Activated CD4-positive, alpha-beta T cell treated with anti-CD3 and anti-CD28 coated beads, Interleukin-2, amount 50 U/mL, for 16 hours (primary cell): ENCODE measurements at places on chromosomes 6 and 20.

- no peak for DNase-seq
Observed at GRCh38 chr20:9200620-9201019, 131.7 kb downstream of the PLCB4 start.

DNA sequence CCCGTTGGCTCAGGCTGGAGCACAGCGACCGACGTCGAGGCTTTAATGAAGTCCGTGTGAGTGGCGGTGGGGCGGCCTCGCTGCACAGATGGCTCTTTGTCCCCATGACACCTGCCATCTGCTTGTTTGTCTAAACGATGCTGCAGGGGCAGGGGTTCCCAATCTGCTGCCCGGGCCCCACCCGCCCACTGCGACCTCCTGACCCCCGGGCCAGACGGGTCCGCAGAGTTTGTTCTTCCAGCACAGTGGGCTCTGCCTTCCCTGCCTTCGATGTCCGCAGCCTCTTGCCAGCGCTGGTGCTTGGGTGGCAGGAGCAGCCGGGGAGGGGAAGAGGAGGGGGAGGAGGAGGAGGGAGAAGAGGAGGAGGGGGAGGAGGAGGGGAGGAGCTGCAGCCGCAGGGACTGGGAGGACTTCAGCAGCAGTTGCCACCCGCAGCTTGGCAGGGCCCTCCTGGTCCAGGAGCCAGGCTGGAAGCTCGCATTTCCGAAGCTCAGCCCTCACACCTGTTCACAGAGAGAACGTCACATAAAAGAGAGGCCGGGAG lies 210.0 kb downstream of the DLL1 start:
- DNase-seq = no peak

DNA sequence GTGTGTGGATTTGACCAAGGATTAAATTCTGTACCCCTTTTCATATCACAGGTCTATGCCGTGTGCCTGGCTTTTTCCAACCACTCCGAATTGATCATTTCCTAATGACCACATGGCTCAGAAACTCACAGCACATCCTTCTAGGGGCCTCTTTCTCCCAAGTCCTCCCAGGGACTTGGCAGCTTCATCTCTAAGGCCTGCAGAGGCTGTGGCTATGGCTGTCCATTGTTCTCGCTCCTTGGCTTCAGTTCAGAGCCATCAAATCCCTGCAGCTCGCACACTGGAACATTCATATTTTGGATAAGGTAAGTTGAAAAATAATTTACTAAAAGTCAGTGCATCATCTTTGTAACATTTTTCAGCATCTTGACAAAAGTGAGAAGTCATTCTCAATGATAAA lies 497.2 kb upstream of the CDH4 start:
- no peak for DNase-seq

DNA sequence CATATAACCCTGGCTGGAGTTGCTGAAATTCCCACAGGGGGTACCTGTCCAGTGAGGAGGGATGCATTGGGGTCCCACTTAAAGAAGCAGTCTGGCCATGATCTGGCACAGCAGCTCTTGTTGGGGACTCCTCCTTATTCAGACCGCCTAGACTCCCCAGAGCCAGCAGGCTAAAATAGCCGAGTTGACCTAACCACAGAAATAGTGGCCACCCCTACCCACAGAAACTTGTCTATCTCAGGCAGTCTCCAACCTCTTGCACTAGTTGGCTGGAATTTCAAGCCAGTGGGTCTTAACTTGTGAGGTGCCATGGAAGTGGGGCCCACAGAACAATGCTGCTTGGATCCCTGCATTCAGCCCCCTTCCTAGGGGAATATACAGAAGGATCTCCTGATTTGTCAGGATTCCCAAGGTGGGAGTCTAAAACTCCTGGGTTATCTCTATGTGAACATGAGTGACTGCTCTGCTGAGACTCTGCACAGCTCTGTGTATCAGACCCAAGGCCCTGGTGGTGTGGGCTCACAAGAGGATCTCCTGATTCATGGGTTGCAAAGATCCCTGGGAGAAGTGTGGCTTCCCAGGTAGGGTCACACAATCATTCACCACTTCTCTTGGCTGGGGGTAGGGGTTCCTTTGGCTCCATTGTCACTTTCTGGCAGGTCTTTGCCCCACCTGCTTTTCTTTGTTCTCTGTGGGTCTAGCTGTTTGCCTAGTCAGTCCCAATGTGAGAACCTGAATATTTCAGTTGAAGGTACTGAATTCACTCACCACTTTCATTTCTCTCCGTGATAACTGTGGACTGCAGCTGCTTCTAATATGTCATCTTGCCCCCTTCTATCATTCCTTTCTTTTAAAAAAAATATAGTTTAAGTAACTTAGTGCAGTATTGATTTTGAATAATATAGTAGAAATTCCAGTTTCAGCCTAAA lies 65.5 kb upstream of the CLVS2 start:
- DNase-seq = no peak

DNA sequence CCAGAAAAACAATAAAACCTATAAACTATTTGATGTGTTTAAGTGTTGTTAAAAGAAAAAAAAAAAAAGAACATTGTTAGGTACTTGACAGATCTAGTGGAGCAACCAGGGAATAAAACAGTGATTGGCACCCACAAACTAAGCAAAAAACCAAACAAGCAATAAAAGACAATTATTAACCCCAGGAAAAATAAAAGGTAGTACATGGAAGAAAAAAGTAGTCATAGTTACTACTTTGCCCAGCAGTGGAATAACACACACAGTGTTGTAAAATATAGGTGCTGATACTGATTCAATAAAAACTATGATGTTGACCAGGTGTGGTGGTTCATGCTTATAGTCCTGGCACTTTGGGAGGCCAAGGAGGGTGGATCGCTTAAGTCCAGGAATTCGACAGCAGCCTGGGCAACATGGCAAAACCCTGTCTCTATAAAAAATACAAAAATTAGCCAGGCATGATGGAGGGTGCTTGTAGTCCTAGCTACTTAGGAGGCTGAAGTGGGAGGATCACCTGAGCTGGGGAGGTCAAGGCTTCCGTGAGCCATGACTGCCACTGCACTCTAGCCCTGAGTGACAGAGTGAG lies 43.9 kb downstream of the PIGU start:
- DNase-seq = no peak

DNA sequence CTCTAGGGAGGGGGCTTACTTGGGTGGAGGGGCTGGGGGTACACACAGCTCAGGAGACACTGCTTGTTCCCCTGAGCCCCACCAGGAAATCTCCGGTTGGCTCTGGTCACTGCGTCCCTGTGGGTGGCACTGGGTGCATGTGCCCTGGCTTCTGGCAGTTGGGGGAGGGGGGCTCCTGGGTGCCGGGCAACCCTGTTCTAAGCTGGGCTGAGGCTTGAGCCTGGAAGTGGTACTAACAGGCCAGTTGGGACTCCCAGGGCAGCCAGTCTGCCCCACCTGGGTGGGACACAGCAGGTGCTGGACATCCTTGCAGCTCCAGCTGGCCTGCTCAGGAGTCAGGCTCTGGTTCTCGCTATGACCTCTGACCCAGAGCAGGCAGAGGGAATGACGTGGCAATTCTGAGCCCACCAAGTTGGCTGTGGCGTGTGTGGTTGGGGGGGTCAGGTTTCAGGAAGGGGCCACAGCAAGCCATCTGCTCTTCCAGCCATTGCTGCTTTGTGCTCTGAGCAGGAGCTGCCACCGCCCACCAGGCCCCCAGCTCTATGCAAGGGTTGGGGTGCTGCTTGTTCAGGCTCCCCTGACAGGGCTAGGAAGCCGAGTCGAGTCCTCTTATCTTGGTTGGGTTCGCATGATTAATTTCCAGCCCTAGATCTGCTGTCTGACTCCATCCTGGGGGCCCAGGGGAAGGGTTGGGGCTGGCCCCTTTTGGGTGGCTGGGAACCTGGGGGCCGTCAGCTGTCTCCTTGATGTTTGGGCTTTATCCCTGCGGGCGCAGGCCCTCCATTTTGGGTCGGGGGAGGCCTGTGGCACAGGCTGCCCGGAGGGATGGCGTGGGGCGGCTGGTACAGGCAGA lies 590 bp downstream of the C20orf204 start:
- DNase-seq = peak; percentile 37

DNA sequence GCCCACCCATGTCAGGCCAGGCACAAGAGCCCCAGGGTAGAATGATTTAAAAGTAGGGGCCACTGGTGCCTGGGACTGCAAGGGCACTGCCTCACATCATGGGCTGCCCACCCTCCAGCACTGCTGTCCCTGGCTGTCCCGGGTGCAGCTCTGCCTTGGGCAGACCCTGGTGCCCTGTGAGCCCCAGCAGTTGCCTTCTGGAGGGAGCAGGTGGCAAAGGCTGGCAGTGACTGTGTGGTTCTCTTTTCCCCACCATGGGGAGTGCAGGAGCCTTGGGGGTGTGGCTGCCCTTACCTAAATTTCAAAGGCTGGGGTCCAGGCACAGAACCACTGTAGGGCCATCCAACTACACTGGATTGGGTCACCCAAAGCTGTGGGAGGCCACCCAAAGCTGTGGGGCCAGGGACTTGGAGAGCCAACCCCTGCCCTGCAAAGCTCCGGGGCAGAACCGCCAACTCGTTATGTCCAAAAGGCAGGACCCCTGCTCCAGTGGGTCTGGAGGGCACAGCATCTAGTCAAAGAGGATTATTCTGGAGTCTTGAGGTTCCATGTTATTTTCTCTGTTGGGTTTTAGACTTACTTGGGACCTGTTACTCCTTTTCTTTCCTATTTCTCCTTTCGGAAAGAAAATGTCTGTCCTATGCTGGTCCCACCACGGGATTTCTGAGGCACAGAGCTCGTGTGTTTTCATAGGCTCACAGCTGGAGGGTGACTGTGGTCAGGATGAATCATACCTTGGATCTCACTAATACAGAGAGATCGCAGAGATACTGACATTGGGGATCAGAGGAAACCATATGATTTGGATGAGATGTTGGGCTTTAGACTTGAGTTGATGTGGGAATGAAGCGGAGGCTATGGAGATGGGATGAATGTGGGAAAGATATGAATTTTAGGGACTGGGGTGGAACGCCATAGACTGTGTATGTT lies 65.3 kb downstream of the RAMACL start:
- no peak for DNase-seq

DNA sequence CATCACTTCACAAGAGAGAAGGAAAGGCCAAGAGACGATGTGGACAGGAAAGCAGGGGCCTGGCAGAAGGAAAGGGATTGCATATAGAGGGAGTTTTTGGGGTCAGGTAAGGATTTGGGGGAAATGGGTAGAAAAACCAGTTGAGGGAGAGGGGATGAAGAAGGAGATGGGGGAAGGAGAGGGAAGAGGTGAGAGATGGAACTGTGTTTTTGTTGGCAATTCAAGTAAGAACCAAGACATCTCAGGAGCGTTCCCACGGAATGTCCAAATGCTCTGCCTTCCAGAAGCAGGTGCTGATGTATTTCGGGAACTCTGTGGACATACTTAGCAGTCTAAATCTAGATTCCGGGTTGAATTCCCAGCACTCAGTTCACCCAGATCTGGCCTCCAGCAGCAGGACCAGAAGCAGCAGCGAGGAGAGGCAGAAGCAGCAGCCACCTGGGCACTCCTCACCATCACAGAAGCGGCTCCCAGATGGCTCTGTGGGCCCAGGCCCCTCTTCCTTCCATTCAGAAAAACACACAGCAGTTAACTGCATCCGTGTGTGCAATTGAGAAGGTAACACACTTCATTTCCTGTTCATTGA lies 88.8 kb downstream of the DZANK1 start:
- no peak for DNase-seq

DNA sequence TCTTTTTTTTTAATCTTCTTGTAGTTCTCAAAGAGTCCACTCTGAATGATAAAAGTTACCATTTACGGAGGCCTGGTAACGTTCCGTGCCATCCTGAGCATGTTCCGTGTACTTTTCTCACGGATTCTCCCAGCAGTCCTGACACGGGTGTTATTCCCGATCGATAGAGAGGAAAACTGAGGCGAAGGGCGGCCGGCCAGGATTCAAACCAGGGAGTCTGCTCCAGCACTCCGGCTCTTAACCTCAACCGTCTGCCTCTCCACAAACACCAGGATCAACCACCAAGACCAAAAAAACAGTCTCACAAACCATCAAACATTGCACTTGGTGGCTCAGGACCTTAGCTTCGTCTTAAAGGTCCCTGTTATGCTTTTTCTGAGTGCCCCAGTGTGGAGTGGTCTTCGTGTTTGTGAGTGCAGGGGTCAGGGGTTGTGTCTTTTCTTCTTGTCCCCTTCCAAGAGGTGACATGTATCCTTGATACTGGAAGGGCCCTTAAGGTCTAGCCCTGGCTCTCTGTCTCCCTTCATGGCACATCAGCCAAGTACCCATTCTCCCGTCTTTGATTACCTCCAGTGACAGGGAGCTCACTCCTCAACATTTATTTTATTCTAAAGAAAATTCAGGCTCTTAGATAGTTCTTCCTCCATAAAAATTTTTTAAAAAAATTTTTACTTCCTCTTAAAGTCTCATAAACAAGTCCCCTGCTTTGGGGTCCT lies 35.1 kb downstream of the SRC start:
- no peak for DNase-seq

- DNase-seq = no peak
Observed at GRCh38 chr20:16286601-16287000, 286.6 kb downstream of the KIF16B start.

DNA sequence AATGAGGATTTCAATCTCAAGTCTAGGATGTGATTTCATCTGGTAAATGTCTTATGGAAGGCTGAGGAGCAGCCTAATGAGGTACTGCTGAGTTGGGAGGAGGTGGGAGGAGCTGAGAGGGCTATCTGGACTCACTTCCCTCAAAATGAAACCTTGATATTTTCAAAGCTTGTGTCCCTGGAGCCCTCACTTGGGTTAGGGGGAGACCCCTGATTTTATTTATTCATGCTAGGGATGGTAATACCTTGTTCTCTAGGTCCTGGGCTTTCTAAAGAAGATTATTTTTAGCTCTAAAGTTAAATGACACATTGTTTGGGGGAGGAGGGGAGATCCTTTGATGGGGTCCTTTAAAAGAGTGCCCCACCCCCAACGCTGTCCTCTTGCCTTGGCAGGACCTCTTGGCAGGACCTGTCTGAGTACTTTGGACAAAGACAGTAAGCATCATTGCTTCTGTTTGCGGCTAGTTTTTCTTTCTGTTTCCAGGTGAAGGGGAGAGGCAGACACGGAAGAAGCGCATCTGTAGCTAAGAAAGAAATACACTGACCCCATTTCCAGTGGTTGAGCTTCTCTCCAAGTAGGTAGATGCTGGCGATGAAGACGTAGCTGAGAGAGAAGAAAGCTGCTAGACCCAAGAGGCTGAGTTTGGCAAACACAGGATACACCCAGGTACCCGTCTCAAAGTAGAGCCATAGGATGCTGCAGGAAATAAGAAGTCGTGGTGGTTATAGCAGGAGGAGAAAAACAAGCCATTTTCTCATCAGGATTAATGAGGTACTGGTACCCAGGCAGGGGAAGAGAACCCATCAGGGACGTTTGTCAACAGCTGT lies 55.6 kb downstream of the ADTRP start:
- no peak for DNase-seq

DNA sequence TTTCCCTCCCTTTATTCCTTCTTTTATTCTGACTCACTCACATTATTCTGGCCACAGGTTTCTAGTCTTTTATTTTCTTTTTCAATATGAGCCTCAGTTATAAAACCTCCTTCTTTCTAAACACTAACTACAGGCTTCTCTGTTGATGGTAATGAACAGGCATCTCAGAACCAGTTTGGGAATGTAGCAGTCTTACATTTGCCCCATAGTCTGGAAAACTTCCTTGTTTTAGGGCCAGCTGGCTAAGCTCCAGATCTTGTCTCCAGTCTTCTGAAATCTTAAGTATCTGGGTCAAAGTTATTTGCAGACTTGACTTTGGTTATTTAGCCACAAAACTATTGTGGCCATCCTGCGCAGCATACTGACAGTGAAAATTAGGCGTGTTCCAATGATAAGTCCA lies 97.0 kb upstream of the MAN1A1 start:
- DNase-seq = no peak
